ENCODE measurements at places on chromosomes 2 and 18.

DNA sequence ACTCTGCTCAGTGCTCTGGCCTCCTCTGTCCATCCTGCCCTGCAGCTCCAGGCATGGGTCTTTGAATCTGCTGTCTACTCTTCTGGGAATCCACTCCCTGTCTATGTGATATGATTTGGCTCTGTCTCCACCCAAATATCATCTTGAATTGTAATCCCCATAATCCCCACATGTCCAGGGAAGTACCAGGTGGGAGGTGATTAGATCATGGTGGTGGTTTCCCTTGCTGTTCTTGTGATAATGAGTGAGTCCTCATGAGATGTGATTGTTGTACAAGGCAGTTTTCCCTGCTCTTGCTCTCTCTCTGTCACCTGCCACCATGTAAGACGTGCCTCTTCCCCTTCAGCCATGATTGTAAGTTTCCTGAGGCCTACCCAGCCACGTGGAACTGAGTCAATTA is 881.8 kb upstream of the ID2 start:
- DNase-seq, result no peak

DNA sequence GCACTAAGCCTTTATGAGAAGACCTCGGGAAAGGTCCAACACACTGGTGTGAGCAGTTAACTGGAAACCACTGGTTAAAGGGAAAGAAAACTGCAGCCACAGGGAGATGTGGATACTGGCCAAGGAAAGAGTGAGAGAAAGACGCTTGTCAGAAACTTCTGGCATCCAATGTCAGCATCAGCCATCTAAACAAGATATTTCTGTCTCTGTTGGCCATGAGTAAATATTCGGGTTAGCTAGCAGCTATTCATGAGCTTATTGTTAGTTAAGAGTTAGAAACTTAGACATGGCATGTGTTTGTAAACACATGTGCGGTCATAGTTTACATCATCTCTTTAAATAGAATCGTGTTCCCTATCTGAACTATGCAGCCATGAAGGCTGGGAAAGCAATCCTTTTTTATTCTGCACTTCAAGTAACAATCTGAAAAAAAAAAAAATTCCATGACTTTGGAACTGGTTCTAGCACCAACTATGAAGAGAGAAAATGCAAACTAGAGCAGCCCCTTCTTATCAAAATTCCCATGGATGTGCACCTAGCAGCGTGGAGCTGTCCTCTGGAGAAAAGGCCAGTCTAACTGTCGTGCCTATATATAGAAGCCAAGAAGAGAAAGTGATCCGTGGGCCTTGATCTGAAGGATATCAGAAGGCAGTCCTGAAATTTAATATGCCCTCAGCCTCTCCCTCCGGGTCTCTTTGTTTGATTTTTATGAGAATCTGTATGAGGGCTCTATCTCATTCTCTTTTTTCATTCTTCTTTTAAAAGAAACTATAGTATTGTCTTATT is 84.0 kb upstream of the RFX8 start:
- DNase-seq, result no peak

- peak; percentile 76 for DNase-seq
Observed at GRCh38 chr2:25310965-25311864, 30.5 kb downstream of the DNMT3A start.

DNA sequence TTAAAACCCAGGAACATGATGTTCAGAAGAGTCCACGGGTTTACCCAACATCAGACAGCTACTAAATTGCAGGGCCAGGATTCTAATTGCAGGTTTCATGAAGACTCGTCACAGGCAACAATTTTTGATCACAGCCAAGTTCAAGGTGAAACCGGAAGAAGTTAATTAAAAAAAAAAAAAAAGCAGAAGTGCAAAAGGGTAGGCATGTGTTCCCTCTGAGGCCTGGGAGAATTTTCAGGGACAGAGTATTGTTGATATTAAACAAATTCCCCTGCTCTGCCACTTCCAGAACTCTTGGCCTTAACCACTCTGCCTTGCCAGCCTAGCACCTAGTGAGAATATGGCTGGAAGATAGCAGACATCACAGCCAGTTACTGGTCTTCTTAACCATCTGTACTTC is 99.4 kb upstream of the TRIB2 start:
- no peak for DNase-seq

- no peak for DNase-seq
Observed at GRCh38 chr18:50704357-50704940, 115.4 kb downstream of the MRO start.

DNA sequence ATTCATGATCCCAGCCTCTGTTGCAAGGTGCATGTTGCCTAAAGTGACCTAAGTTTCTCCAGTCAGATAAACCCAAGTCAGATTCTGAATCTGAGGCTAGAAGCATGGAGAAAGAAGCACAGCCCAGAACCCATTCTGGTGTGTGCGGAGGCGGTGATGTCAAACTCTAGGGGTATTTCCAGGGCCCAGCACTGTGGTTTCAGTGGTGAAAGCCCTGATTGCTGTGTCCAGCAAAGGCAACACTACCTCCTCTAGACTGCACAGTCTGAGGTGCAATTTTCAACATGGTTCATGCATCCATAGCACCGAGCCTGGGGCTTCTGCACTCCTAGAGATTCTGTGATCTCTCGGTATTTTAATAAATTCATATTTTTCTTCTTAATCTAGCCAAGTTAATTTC is 264.8 kb upstream of the KLHL29 start:
- DNase-seq, result no peak

DNA sequence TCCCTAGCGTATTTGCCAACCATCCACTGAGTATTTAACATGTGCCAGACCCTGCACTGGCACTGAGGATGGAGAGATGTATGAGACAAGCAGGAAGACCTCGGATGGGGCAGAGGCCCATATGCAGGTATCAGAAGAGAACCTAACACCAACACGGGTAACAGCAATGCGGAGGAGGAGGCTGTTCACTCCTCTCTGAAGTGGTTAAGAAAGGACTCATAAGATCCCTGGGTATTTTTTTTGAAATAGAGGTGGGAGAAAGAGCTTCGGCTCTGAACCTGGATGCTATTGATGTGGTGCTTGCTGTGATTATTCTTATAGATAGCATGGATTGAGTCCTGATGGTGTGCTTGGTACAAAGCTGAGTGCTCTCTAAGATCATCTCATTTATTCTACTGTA is 418.3 kb downstream of the LPIN1 start:
- no peak for DNase-seq

- DNase-seq, result no peak
Observed at GRCh38 chr18:50111398-50111797, 83.5 kb downstream of the MYO5B start.

DNA sequence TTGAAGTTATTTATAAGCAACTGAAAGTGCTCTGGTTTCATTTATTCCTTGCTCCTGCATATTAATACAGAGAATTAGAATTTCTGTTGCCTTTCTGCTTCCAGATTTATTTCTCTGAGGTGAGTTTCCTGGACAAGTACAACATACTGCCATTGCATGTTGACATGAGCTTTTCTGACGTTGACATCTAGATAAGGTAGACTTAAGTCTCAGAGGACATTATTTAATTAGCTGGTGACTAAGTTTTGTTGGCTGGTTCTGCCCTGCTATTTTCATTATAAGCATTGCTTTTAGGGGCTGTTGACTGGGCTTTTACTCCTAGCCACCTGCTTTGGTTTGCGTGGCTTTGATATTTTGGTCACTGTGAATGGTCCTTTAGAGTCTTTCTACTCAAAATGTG is 282.9 kb upstream of the SPRED2 start:
- no peak for DNase-seq

GRCh38 chr2:230668184-230668938 is 44.3 kb upstream of the CAB39 start:
- no peak for DNase-seq

DNA sequence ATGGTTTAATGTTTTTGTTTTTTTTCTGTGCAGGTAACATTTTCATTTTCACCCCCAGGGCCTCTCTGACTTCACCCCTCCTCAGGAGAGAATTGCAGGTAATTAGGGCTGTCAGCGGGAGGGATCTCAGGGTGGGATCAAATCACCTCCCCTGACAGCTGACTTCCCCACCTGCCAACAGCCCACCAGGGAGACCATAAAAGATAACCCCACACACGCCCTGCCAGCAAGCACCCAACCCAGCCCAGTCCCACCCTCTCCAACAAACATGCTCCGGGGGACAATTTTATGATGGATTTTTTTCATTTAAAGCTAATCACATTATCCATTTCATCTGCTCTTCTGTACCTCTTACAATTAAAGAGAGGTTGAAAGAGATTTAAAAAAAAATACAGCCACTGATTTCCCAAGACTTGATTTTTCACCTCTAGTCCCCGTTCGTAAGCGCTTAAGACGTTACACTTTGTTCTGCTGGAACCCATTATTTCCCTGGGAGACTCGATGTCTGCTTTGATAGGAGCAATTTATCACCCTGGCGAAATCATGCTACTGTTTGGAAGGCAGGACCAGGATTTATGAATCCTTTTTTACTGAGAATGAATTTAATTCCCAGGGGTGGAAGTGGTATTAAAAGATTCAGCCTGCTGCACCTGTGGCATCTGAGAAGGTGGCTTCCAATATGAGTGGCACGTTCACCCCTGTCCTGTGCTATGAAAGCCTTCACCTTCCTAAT is 232.9 kb upstream of the ID2 start:
- no peak for DNase-seq

DNA sequence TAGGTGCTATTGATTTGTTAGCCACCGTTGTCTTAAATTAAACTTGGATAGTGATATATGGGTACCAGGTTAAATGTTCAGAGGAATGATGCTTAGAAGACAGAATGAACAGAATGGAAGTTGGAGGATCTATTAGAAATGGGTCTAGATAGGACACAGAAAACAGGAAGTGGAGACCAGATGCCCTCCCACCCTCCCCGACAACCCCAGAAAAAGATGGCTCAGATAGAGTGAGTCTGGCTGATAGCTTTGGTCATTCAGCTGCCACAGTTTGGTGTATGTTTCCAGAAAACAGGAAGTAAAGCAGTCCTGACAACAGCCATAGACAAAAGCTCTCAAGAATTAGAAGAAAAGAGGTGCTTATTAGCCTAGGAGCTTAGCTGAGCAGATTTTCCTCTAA is 71.5 kb upstream of the DSG1 start:
- DNase-seq, result no peak

- peak; percentile 2 for DNase-seq
Observed at GRCh38 chr2:173571021-173571821, 216.5 kb downstream of the CDCA7 start.

DNA sequence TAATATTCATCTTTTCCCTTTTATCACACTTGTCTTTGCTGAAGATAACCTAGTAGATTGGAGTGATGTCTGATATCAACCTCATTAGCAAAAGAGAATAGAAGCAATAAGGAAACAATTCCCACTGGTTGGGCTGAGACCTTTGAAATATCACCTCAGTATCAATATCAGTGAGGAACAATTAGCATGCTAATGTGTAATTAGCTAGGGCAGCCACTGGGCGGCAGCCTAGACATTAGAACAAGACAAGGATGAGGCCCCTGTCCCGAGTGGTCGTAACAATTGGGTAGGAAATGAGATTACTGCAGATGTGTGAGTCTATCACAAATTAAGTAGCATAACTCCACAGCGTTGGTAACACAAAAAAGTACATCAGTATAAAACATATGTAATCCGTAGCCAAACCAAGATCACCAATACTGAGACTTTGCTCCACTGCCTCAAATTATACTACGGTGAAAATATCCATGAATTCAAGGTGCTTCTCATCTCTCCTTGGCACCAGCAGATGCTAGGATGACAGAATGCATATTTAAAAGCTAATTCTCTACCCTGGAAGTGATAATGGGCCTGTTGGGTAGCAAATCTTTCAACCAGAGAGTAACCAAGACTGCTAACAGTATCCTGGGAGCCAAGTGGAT is 99.1 kb downstream of the ALPK2 start:
- no peak for DNase-seq

DNA sequence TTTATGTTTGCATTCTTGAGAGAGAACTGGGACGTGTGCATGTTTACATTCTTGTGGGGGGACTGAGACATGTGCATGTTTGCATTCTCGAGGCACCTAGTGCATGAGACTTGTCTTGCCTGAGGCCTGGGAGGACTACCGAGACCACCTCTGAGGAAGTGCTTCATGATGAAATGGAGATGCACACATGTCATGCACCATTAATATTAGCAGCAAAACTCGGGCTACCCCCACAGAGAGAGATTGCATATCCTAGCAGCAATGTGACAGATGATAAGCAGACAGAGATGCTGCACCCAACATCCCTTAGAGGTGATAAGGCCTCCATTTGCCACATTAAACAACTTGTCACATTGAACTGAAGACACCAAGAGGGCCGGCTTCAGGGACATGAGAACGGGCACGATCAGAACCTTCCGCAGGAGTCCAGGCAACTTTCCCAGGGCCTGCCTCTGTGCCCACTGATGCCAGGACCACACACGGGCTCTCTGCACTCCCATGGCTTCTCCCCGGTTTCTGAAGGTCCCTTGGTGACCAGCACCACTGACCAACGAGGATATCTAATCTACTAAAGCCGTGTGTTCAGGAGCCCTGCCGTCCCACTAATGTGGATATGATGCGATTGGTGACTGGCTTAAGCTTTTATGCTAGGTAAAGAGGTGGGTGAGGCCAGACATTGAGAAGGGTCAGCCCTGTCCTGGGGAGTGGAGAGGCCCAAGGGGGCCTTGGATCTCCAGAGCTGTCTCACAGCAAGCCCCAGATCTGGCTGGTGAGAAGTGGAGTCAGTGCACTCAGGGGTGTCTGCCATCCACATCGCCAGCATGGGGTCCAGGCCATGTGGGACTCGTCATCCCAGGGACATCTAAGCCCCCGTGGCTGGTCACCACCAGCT is 208.3 kb downstream of the NDUFA10 start:
- no peak for DNase-seq

GRCh38 chr18:71951001-71951400 is 593.1 kb downstream of the CBLN2 start:
- no peak for DNase-seq

DNA sequence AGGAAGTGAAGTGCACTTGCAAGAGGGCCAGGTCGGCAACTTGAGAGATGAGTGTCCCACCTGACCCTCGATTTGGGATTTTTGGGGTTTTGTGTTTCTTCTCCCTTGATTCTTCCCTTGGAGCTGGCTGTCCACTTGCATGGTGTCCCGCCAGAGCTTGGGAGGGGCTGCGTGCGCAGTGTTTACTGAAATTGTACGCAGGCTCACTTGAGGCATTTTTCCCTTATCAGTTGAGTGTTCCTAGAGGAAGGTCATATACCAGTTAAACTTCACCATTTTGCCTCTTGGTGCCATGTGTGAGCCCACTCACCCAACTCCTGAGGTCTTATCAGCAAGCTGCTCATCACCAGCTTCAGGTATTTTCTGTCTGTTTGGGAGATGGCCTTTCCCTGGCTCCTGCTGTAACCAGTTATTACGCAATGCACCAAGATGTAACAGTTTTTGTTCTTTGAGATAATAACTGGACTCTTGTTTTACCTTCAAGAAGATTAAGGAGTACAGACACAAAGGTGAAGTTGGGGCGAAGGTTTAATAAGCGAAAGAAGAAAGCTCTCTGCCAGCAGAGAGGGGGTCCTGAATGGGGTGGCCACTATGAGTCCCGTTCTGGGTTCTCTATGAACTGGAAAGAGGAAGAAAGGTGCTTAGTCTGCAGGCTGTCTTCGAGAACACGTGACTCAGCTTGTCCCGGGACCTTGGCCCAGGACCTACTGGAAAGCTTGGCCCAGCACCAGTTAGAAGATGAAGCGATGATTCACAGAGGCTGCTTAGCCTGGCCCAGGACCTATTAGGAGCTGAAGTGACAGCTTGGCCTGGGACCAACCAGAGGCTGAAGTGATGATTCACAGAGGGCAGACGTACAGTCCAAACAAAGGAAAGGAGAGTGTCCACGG is 21.5 kb upstream of the TXNL4A start:
- DNase-seq, result no peak

GRCh38 chr2:84849271-84849952 is 31.5 kb downstream of the TRABD2A start:
- DNase-seq, result peak; percentile 74

GRCh38 chr2:160372010-160372356 is 121.6 kb downstream of the RBMS1 start:
- no peak for DNase-seq

Measured in cerebellum (tissue), 4 donors.